Astrocyte of the spinal cord (primary cell): ENCODE measurements at places on chromosomes 11 and 22.

GRCh38 chr11:122879785-122880184 is 2.8 kb upstream of the JHY start:
- no peak for DNase-seq

- DNase-seq, result peak; percentile 67
Observed at GRCh38 chr11:114279792-114280546, 16.2 kb upstream of the NNMT start.

DNA sequence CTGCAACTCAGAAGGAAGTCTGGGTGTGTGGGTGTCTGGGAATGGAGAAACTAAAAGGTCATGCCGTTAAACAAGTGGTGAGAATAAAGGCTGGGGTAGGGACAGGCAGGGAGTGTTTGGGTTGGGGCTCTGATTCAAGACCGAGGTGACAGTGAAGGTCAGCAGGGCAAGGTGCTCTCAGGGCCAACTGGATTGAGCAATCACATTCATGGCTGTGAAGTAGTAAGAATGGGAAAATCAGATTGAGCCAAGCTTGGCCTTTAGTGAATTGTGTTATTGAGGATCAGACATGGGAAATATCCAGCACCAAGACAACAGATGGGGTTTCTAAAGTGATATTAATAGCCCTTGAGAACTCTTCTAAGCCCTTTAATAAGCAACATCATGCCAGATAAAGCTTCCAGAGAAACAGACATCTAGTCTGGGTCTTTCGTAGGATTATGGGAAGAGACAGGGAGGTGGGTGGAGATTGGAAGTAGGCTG is 24.3 kb downstream of the SCN3B start:
- no peak for DNase-seq

DNA sequence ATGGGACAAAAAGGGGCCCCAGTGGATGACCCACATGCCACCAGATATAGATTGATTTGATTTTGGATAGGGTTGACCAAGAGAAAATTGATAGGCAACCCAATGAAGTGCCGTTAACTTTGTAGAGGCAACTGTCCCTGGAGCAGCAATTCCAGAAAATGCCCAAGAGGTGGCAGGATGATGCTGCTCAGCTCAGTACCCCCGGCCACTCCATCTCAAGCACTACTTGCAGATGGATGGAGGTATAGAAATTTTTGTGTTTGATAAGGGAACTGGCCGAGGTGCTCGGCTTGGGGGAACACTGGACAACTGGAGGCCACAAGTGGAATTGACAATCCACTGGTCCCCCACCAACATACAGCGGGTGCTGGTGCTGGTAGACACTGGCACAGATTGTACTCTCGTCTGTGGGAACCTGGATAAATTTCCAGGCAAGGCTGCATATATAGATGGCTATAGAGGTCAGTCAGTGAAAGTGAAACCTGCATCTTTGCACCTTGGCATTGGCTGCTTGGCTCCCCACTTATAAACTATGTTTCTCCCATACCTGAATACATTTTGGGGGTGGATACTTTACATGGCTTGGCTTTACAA is 86.3 kb downstream of the CCDC83 start:
- DNase-seq, result peak; percentile 68

DNA sequence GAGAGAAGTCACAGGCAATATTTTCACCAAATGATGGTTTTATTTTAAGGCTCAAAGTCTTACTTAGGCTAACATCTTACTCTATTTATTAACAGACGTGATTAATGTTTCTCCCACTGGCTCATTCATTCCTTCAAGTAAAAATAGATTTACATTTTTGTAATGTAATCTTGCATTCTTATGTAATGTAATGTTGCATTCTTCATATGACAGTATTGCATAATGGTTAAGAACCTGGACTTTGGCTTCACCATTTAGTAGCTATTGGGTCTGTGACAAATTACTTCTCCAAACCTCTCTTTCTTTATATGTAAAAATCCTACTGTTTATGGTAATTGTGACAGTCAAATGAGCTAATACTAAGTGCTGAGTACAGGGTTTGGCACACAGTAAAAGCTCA is 3.3 kb upstream of the DIXDC1 start:
- DNase-seq, result no peak

DNA sequence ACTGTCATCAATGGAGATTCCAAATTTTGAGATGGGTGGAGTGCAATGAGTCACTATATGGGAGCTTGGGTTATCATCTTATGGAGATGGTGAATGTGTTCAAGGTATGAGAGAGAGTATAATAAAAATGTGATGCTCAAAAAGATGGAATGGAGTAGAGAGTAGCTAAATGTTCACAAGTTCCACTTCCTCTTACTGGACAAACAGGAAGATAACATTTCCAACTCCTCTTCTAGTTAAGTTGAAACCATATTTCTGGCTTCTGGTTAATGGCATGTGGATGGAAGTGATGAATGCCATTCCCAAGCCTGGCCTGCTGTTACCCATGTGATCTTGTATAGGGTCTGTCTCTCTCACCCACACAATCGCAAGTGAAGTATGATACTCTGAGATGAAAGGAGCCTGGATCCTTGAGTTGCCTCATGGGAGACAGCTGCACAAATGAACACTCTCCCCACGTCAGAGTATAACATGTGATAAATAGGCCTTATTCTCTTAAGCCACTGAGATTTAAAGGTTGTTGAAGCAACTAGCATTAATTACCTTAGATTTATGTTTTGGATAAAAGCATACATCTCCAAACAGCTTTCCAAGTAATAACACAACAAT is 111.0 kb downstream of the RAB38 start:
- DNase-seq, result no peak

DNA sequence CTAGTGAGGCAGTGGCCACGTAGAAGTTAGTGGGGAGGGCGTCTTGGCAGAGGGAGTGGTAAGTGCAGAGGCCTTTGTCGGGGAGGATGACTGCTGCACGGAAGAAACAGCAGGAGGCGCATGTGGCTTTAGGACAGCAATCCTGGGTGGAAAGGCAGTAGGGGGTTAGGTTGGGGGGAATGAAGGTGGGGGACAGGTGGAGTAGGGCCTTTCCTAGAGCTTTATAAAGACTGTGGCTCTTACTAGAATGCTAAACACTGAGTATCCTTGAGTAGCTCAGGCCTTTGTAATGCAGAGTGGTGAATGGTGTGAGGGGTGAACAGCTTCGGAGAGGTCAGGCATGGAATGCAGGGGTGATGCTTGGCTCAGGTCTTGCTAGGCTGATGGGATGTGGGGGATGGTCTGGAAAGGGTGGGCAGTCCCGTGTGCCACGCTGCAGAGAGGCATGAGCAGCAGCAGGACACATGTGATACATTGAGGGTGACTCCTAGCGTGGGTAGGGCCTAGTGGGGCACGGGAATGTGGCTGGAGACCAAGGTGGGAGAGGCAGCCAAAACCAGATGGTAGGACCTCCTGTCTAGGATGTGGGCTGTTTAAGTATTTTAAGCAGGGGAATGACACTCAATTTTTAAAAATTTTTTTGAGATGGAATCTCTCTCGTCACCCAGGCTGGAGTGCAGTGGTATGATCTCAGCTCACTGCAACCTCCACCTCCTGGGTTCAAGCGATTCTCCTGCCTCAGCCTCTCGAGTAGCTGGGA is 19.2 kb downstream of the AP2A2 start:
- DNase-seq, result peak; percentile 40

GRCh38 chr11:95231881-95232605 is 1.0 kb upstream of the SESN3 start:
- DNase-seq, result peak; percentile 62

GRCh38 chr11:2443406-2443805 is 908 bp downstream of the TRPM5 start:
- no peak for DNase-seq

DNA sequence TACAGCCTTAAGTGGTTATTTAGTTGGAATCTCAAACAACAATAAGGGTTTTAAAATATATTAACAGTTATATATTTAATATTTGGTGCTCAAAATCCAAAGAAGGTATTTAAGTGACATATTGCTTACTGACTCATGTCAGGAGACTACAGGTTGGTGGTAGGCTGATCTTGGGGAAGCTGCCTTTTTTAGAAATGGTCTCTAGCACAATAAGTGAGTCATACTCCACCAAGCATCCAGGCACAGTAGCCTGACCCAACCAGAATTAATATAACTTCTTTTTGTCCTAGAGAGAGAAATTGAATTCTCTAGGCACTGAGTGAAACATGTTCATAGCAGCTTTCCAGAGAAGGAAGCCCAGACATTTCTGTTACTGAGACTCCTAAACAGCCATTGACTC is 868.5 kb upstream of the TENM4 start:
- no peak for DNase-seq

DNA sequence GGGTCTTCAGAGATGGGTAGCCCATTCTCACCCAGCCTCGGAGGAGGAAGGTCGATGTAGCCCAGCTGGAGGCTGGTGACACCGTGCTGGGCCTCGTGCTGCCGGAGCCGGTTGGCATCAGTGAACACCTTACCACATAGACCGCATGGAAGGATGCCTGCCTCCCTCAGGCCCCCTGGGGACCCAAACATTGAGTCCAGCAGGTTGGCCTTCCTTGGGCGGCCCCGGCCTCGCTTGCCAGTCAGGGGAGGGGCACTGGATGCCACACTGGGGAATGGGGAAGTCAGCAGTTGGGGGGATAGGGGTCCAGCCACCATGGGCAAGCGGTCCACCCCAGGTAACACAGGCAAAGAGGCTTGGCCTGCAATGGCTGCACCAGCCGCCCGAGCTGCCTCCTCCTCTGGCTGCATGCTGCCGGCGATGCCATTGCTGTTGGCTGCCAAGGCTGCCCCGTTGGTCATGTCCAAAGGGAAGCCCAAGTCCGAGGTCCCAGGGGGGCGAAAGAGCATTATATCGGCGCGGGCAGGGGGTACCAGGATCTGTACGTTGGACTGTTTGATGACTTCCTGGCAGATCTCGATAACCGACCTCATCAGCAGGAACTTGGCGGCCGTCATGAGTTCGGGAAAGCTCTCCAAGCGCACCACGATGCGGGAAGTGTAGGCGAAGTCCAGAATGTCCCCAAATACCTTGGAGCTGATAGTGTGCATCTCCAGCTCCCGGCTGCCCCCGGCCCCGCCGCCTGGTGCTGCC is 1.4 kb downstream of the PATZ1 start:
- DNase-seq, result peak; percentile 61

DNA sequence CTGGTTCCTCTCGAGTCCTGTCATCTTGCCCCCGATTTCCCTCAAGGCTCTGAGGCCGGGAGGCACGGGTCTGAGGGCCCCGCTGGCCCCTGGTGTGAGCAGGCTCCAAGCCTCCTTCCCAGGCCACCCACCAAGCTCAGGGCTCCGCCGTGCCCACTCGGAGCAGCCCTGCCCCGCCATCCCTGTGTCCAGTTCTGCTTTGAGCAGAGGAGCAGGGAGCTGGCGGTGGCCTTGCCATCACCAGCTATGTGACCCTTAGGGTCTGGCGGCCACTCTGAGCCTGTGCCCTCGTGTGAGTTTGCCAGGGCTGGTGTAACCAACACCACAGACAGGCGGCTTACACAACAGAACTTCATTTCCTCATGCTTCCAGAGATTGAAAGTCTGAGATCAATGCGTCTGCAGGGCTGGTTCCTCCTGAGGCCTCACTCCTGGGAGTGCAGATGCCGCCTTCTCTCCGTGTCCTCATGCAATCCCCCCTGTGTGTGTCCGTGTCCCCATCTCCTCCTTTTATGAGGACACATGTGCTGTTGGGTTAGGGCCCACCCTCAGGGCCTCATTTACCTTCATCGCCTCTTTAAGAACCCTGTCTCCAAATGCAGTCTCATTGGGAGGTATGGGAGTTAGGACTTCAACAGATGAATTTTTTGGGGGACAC is 36.5 kb upstream of the CELSR1 start:
- no peak for DNase-seq

DNA sequence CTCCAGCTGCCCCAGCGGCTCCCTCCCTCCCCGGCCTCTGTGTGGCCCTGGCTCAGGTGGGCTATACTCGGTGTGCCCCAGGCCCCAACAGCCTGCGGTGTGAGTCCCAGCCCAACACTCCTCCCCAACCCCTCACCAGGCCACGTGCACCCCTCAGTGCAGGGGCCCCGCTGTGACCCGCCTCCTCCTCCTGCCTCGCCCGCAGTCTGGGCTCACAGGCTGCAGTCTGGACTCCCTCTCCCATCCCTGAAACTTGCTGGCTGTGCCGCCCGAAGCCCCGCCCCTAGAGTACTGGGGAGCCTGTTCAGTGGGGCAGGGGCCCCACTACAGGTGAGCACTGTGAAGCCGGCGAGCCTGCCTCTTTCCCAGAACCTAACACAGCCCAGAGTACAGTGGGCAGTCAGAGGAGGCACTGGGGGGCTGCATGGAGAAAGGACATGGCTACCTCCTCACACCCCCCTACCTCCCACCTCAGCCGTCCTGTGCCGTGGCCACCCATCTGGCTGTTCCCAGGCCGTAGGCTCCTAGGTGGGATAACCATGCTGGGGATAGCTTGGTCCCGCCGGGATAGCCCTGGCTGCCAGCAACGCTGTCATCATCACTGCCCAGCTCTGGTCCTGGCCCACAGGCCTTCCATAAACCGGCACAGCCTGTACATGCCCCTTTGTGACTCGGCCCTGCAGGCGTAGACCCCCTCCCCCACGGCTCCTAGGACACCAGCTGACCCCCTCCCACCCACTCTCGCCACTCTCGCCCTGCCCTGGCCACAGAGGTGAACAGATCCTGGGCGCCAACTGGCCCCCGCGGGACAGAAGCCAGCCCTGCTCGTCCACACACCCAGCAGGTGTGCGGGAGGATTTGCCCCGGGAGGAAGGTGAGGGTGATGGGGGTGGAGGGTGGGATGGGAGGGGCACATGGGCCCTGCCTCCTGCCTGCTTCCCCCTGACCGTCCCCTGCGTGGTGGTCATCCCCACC is 29.7 kb downstream of the CELSR1 start:
- no peak for DNase-seq

- no peak for DNase-seq
Observed at GRCh38 chr11:8190431-8190830, 21.6 kb upstream of the RIC3 start.

DNA sequence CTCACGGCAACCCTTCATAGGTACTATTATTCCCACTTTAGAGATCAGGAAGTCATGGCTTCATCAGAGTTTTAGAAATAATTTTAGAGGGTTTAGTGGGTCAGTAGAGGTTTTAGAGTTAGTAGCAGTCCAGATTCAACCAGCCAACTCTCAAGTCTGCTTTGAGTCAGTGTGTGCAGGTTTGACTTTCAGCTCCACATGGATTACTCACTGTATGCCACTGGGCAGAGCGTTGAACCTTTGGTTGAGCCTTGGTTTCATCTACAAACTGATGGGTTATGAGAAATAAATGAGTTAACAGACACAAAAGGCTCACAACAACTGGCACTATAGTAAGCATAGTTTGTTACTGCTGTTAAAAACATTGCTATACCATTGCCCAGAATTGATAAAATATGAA is 19.0 kb upstream of the TP53AIP1 start:
- no peak for DNase-seq

DNA sequence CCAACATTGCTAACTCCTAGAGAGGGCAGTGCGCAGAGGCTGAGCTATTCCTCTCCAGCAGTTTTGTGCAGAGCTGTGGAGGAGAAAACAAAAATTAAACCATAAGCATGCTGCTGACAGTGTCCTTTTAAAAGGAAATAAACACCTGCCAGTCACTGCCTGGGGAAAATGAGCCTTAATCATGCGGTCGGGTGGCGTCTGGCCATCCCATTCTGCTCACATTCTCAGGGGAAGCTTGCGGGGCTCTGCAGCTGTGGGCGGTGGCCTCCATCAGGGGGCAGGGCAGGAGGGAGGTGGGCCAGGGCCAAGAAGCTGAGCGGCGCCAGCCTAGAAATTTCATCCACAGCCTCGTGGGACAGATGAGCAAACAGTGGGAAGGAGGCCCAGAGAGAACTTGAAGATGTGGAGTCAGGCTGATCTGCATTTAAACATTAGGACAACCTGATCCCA is 71.0 kb upstream of the TP53I11 start:
- DNase-seq, result no peak

GRCh38 chr11:120431633-120432032 is 79.9 kb upstream of the GRIK4 start:
- no peak for DNase-seq

GRCh38 chr11:3949125-3949524 is 93.7 kb downstream of the STIM1 start:
- DNase-seq, result no peak
